Mesothelial cell of epicardium (in vitro differentiated cells): ENCODE measurements at places on chromosomes 4 and X.

- H3K4me3 ChIP-seq, result no peak overlapping the region
- DNase-seq, result no peak
- no peaks in the 10 kb centered on the region for H3K36me3 ChIP-seq
- no peaks in the 10 kb centered on the region for H3K4me1 ChIP-seq
- no peak overlapping the region for H3K27ac ChIP-seq
Measured at GRCh38 chr4:80171251-80171650, 26.1 kb upstream of the PRDM8 start.

DNA sequence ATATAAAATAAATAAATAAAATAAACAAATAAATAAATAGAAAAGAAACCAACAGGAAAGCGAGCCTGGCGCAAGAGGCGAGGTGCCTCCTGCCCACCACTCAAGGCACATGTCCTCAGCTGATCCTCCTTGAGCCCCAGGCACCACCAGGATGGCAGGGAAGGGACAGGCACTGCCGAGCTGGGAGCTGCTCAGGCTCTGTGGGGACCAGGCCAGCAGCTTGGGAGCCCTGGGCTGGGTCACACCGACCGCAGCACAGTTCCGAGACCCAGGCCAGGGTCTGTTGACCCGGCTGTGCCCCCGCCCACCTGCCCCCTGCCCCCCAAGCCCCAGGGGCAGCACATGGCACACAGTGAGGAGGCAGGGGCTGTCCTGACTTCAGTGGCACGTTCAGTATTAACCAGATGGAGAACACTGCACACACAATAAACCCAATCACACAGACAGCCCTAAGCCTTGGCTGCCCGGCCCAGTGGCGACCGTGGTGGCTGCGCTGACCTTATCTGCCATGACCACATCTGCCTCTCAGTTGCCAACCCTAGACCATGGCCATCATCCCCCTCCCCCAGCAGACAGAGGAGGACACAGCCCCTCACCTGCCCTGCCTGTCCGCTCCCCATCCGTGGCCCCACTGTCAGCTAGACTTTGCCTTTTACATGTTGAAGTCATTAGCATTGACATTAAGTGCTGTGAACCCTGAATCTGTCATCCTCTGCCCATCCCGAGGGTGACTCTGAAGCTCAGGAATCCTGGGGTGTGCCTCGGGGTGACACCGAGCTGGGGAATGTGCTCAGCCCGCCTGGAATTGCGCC, 2.9 kb upstream of the TREX2 start:
- no peaks in the 10 kb centered on the region for H3K4me1 ChIP-seq
- no peaks in the 10 kb centered on the region for H3K27me3 ChIP-seq
- H3K4me3 ChIP-seq, result no peak overlapping the region
- no peak for DNase-seq

- no peak overlapping the region for H3K4me3 ChIP-seq
- peaks cover 10% of the 10 kb centered on the region for H3K4me1 ChIP-seq
- no peaks in the 10 kb centered on the region for H3K27me3 ChIP-seq
Measured at GRCh38 chr4:149727663-149728062, 88.0 kb downstream of the IQCM start.

- H3K27ac ChIP-seq, result no peak overlapping the region
- peaks cover 2% of the 10 kb centered on the region for H3K36me3 ChIP-seq
- no peak for DNase-seq
- H3K4me3 ChIP-seq, result no peak overlapping the region
Measured at GRCh38 chr4:153494562-153494961, 28.4 kb downstream of the TMEM131L start.

GRCh38 chrX:69991685-69992084, 58.1 kb downstream of the AWAT2 start:
- H3K4me1 ChIP-seq, result no peaks in the 10 kb centered on the region
- DNase-seq, result no peak
- H3K4me3 ChIP-seq, result no peak overlapping the region
- H3K27ac ChIP-seq, result no peak overlapping the region
- no peaks in the 10 kb centered on the region for H3K36me3 ChIP-seq
- no peaks in the 10 kb centered on the region for H3K27me3 ChIP-seq

DNA sequence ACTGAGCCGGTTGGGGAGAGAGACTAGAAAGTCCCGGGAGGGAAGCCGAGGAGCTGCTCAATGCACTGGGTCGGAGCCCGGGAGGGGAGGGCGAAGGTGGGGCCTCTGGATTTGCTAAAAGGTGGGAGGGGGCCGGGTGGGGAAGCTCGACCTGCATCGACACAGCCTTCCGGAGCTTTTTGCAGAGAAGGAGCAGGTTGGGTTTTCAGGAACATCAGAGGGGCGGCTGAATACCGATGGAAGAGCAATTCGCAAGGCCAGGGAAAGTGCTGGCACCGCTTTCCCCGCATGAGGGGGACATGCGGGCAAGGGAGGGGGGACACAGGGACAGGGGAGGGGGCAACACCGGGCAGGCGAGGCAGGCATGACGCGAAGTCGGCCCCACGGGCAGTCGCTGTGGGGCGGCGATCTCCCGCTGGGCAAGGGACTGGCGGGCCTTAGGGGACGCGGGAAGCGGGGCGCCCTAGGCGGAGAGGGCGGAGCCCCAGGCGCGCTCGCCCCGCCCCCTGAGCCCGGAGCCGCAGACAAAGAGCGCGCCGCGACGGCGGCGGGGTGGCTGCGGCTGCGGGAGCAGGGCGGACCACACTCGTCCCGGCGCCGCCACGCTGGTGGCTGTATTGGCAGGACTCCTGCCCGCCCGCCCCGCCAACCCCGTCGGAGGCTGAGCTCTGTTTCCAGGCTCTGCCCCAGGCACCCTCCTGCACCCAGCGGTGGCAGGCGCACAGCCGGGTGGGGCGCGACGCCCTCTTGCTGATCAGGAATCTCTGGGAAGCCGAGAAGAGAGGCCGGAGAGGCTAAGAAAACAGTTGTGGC, 11.6 kb downstream of the PDZD4 start:
- DNase-seq, result peak; percentile 71
- H3K4me1 ChIP-seq, result peaks cover 5% of the 10 kb centered on the region
- H3K27ac ChIP-seq, result no peak overlapping the region
- peak overlapping the region; percentile 58 for H3K4me3 ChIP-seq

DNA sequence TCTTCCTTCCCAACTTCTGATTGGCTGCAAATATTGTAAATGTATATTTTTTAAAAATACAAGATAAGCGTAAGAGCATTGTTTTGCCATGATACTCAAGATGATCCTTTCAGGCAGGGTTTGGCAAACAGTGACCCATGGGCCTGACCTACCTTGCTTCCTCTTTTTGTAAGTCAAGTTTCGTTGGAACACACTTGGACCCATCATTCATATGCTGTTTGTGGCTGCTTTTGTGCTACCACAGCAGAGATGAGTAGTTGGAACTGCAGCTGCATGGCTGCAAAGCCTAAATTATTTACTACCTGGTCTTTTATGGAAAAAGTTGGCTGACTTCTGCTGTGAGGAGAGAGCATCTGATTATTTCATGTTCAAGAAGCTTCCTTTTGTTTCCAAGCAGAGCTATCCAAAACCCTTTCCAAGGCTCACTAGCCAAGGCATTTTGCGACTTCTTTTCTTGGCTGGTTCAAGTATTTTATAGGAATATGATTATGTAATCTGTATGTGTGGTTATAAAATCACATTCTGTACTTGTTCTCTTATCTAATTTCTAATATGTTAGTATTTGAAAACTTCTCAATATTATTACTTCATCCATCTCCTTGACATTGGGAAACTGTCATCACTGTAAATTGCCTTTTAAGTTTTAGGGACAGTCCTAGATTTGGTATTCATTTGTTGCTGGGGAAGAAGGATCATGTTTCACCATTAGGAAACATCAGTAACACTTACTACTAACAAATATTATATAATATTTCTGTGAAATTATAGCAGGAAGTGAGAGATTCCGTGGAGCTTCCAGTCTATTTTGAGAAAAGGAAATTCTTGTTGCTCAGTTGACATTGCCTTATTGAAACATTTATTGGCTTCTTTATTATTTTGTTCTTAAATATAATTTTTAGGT, 109.2 kb downstream of the ARHGAP10 start:
- DNase-seq, result no peak
- no peaks in the 10 kb centered on the region for H3K27me3 ChIP-seq
- H3K27ac ChIP-seq, result no peak overlapping the region
- H3K36me3 ChIP-seq, result no peaks in the 10 kb centered on the region
- peaks cover 30% of the 10 kb centered on the region for H3K4me1 ChIP-seq
- H3K4me3 ChIP-seq, result no peak overlapping the region

GRCh38 chrX:26915064-26915463, 548.1 kb downstream of the PPP4R3C start:
- no peaks in the 10 kb centered on the region for H3K4me1 ChIP-seq
- H3K4me3 ChIP-seq, result no peak overlapping the region
- no peaks in the 10 kb centered on the region for H3K36me3 ChIP-seq
- no peak for DNase-seq
- H3K27me3 ChIP-seq, result no peaks in the 10 kb centered on the region
- H3K27ac ChIP-seq, result no peak overlapping the region

GRCh38 chr4:77776182-77777134, 42.7 kb downstream of the CNOT6L start:
- no peak for DNase-seq
- no peaks in the 10 kb centered on the region for H3K27me3 ChIP-seq
- peaks cover 8% of the 10 kb centered on the region for H3K36me3 ChIP-seq

- peaks cover 34% of the 10 kb centered on the region for H3K27me3 ChIP-seq
- H3K4me3 ChIP-seq, result no peak overlapping the region
- no peaks in the 10 kb centered on the region for H3K4me1 ChIP-seq
- no peak for DNase-seq
- no peaks in the 10 kb centered on the region for H3K36me3 ChIP-seq
Measured at GRCh38 chr4:16438986-16439385, 212.7 kb upstream of the TAPT1 start.

DNA sequence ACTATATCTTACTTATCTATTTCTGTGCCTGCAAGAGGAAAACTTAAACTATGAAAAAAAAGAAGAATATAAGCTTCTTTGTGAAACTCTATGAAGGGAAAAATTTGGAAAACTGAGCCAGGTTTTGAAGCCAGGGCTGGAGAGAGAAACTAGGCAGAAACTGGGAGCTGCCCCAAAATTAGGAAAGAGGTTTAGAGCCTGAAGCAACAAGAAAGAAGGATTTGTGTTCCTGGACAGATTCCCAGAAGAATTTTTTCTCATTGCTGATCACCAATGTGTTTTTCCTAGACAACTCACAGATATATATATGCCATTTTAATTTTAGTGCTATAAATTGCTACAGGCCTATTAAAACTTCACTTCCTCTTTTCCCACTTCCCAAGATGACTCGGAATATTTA, 245.0 kb upstream of the GEMIN8 start:
- DNase-seq, result no peak
- H3K27me3 ChIP-seq, result no peaks in the 10 kb centered on the region
- H3K4me3 ChIP-seq, result no peak overlapping the region
- no peak overlapping the region for H3K27ac ChIP-seq
- H3K4me1 ChIP-seq, result no peaks in the 10 kb centered on the region

GRCh38 chr4:141999446-142000143, 363.2 kb downstream of the IL15 start:
- H3K4me1 ChIP-seq, result no peaks in the 10 kb centered on the region
- H3K4me3 ChIP-seq, result no peak overlapping the region
- H3K27ac ChIP-seq, result no peak overlapping the region

DNA sequence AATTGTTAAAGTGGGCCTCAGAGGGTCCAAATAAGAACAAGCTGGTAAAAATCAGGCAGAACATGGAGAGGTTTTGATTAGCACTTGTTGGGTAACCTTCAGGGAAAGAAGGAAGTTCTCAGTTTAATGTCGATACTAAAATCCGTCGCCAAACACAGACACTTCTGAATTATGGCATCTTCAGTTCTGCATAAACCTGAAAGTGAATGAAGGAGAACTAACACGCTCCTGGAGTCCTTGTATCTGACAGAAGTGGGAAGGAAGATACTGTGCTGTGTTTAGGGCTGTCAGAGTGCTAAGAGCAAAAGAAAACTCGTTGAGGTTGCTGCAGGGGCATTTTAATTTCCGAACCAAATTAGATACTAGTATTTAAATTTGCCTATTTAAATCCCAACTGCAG, 106.2 kb downstream of the TMA16 start:
- peaks cover 2% of the 10 kb centered on the region for H3K27me3 ChIP-seq
- no peak overlapping the region for H3K27ac ChIP-seq
- H3K4me1 ChIP-seq, result no peaks in the 10 kb centered on the region
- no peak for DNase-seq
- no peak overlapping the region for H3K4me3 ChIP-seq

DNA sequence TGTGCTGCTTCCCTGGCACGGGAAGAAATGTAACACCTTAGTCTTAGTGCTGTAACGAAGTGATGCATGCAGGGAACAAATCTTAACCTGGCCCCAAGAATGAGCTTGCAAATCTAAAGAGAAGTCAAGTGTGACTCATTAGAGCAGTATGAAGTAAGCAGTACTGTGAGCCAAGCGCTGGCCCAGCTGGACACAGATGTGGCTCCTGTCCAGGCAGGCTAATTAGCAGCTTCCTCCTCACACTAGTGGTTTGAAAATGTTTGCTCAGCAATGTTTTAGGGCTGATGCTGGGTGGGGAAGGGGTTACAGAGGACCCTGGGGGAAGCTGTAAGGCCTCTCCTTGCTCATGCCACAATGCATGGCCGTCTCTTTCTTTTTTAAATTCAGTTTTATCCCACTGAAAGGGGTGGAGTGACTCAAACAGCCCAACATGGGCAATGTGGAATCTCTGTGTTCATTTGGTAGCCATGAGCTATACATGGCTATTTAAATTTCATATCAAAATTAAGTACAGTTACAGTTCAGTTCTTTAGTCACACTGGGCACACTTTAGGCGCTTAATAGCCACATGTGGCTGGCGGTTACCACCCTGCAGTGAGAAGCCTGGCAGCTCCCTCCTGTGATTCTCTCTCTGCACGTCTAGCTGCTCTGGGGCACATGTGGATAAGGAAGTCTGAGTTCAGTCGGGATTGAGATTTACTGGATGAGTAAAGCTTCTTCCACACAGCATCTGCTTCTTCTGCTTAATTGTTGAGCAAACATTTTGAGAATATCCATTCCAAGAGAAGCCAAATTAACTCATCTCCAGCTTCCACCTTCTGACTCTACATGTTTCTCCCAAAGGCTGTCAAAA, 48.8 kb downstream of the MAP7D2 start:
- no peak overlapping the region for H3K4me3 ChIP-seq
- no peak for DNase-seq
- H3K4me1 ChIP-seq, result peaks cover 4% of the 10 kb centered on the region
- no peak overlapping the region for H3K27ac ChIP-seq
- H3K27me3 ChIP-seq, result no peaks in the 10 kb centered on the region

DNA sequence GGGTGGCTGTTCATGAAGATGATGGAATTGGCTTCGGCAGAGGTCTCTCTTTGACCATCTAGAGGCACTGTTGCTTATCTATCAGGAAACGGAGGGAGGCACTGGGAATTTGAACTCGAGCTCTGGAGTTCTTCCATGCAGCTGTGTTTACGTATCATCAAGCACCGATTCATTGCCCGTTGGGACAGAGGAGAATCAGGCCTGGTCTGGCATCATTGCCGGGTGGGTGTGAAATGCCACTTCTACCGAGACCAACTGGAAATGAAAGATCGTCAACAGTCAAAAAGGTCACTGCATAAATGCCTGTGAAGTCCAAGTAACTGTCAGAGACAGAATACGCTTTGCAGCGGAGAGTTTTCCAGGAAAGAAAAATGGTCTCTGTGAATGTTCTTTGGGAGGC, 166.9 kb downstream of the ASMT start:
- H3K4me3 ChIP-seq, result no peak overlapping the region
- H3K27me3 ChIP-seq, result no peaks in the 10 kb centered on the region
- H3K36me3 ChIP-seq, result no peaks in the 10 kb centered on the region
- H3K4me1 ChIP-seq, result peaks cover 6% of the 10 kb centered on the region
- DNase-seq, result no peak
